Sciatic nerve (tissue), 2 donors: ENCODE measurements at places on chromosomes 16 and 17.
A peak's percentile ranks its signal among the peaks of the same experiment; 100 is the strongest.

DNA sequence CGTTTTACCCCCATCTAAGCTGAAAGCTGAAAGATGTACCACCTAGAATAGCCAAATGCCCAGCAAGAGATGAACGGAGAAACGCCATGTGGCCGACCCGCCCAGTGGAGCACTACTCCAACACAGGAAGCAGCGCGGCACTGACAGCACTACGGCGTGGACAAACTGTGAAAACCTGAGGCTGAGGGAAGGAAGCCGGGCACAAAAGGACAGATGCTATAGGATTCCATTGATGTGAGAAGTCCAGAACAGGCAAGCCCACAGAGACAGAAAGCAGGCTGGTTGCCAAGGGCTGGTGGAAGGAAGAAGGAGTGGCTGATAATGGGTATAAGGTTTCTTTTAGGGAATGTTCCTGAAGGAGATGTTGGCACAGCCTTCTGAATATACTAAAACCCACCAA lies 29.4 kb upstream of the SLC38A8 start:
- no peak for DNase-seq

DNA sequence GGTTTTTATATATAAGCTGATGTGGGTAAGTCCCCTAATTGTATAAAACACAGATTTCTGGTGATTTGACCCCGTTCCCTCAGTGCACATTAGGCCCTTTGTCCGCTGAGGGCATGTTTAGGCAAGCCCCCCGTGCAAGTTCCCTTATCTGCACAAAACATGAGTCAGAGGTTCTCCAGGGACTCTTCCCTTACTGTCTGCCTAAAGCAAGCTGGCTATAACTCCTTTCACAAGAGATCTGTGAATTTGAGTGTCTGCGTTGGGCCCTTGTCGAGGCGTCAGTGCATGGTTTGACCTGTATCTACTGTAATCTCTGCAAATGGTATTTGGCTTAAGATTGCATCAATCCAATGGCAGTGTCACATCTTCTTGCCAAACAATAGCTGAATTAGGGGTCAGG lies 712.8 kb downstream of the CDH8 start:
- no peak for DNase-seq

GRCh38 chr17:69477903-69478266 lies 63.4 kb downstream of the MAP2K6 start:
- no peak for DNase-seq

- DNase-seq = no peak
Measured at GRCh38 chr16:48435906-48436305, 50.7 kb upstream of the SIAH1 start.

DNA sequence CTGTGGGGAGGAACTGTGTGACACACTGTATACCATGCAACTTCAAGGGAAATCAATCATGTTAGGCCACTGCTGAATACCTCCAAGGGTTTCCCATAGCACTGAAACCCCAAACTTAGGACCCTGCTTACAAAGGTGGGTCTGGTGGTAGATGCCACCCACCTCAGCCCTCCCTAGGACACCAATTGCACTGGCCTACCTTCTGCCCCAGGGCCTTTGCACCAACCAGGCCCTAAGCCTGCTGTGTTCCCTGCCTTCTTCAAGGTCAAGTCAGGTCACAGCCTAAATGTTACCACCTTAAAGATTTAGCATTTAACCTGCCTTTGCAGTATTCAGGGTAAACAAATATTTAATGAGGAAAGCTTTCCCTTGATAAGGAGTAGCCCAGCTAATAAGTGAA lies 185.8 kb downstream of the ZFHX3 start:
- no peak for DNase-seq

GRCh38 chr16:83899978-83900377 lies 1.1 kb downstream of the MLYCD start:
- no peak for DNase-seq

GRCh38 chr16:12225255-12225654 lies 248.7 kb downstream of the SNX29 start:
- DNase-seq = no peak

DNA sequence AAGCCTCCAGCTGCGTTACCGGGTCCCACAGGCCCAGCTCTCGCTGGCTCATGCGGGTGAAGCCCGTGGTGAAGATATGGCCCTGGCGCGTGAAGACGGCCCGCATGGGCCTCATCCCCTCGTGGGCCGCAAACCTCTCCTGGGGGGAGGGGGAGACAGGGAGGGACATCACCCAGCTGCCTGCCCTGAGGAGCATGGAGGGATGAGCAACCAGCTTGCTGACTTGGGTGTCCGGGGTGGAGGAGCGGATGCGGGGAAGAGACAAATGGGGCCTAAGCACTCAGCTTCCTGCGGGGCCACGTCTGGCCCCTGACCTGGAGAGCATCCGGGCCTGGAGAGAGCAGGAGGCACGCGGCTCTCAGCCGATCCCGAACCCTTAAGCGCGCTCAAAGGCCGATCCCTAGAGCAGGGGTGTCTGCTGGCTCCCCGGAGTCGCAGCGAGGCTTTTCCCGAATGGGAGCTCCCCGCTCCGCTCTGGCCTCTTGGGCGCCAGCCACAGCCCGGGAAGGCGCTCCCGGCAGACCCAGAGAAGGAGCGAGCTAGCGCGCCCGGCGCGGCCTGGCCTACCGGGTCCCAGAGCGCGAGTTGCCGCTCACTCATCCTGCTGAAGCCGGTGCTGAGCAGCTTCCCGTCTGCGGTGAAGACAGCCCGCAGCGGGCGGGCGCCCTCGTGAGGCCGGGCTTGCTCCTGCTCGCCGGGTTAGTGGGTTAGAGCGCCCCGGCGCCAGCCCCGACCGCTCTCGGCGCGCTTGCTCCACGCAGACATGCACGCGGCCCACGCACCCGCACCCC lies 5.0 kb downstream of the CORO6 start:
- DNase-seq = peak; percentile 89

DNA sequence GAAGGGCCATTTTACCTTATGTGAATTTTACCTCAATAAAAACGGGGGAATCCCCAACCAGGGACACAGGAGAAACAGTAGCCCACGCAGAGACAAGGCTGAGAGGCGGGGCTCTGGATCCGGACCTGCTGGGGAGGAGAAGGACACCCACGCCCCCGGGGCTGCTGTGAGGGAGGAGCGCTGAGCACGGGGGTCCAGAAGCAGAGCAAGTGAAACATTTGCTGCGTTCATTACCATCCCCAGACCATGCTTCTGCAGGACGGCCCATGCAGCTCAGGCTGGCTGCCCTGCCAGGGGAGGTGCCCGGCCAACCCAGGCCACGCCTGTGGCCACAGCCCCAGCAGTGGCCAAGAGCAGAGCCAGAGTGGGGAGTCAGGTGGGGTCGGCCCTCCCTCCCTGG lies 50.0 kb downstream of the KCNJ18 start:
- DNase-seq = no peak
